ENCODE measurements at places on chromosomes 7 and 10.

DNA sequence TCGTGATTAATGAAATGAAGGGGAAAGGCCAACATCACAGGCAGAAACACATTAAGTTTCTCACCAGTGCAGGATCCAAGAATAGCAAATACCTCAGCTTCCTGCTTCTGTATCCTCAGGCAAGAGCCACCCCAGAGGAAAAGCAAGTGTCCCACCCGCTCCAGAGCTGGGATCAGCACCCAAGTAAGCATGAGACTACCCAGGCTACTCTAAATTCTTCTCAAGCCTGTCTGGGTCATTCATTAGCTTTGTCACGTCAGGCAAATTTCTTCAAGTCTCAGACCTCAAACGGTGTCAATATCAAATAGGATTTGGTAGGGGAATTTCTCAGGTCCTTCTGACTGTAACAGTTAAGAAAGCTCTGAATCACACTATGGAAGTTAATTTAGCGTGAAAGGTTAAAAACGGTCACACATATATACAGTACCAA, 59.0 kb downstream of the GNA12 start:
- no peak for DNase-seq

GRCh38 chr7:35313575-35313974, 59.7 kb upstream of the TBX20 start:
- no peak for DNase-seq

- DNase-seq, result no peak
Measured at GRCh38 chr7:128757203-128757602, 18.0 kb downstream of the CALU start.

- DNase-seq, result no peak
Measured at GRCh38 chr7:42690794-42691639, 220.9 kb downstream of the C7orf25 start.

- no peak for DNase-seq
Measured at GRCh38 chr10:81135851-81136250, 598.1 kb downstream of the SH2D4B start.

DNA sequence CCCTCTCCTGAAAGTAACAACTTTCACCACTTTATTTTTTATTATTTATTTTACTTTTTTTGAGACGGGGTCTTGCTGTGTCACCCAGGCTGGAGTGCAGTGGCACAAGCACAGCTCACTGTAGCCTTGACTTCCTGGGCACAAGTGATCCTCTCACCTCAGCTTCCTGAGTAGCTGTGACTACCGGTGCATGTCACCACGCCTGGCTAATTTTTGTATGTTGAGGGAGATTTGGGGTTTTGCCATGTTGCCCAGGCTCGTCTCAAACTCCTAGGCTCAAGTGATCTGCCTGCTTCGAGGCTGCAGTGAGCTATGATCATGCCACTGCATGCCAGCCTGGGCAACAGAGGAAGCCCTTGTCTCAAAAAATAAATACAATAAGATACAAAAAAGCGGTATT, 14.9 kb upstream of the SLIT1 start:
- no peak for DNase-seq

- DNase-seq, result no peak
Measured at GRCh38 chr10:81564143-81564542, 310.9 kb upstream of the NRG3 start.

- no peak for DNase-seq
Measured at GRCh38 chr10:61398366-61399129, 54.6 kb downstream of the TMEM26 start.

DNA sequence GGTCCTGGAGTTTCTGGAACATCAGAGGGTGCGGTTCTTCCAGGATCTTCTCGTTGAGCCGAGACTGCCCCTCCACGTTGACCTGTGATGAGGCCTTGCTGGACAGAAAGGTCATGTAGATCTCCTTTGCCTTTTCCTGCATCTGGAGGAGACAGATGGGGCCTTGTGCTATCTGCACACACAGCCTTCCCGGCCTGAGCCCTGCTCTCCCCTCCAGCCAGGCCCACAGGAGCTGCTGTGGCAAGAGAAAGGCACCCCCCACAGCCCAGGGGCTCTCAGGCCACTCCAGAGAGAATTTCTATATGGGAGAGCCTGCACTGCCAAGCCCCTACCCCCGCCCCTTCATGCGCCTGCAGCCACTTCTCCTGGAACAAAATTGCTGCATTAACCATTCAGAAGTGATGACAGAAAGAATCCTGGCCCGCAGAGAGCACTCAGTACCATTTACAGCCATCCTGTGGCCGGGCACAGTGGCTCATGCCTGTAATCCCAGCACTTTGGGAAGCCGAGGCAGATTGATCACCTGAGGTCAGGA, 26.9 kb downstream of the RGS10 start:
- DNase-seq, result no peak

- DNase-seq, result no peak
Measured at GRCh38 chr10:97618733-97619132, 14.6 kb downstream of the MORN4 start.

GRCh38 chr7:84247591-84247990, 53.0 kb upstream of the SEMA3A start:
- no peak for DNase-seq
